CD4-positive, alpha-beta T cell treated with Interleukin-17A for 4 hours (primary cell): ENCODE measurements at places on chromosomes 4 and X.

DNA sequence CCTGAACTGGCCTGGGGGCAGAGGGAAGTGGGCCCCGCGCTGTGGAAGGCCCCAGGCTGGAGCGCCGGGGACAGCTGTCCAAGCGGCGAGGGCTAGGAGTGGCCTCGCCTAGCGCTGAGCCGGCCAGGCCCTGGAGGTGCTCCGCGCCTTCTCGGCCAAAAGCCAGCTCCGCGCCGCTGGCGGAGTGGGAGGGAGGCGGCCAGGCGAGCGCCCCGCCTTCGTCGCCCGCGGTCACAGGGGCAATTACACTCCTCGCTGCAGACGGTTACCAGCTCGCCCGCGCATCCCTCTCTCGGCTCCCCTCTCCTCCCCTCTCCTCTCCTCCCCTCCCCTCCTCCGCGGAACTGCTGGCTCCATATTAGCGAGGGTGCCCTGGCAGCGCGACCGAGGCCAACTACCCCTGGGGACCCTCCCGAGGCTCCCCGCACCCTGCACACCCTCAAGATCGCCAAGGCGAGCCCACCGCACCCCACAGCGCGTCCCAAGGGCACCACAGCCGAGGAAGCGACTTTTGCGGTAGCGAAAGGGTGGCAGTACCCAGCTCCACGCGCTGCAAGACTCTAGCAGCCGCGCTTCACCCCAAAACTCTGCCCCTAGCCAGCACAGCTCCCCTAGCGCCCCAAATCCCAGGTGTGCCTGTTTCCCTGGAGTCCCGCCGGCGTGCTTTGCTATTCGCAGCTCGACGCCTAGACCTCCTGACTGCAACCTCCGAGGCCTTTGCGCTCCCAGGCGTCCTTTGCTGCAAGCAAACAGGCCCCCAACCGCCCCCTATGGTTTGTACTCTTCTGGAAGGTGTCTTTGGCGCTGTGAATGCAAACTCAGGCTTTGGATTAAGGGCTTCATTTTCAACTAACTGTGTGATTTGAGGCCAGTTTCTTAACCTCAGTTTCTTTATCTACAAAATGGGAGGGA lies 91.4 kb downstream of the BCOR start:
- peak; percentile 58 for DNase-seq

DNA sequence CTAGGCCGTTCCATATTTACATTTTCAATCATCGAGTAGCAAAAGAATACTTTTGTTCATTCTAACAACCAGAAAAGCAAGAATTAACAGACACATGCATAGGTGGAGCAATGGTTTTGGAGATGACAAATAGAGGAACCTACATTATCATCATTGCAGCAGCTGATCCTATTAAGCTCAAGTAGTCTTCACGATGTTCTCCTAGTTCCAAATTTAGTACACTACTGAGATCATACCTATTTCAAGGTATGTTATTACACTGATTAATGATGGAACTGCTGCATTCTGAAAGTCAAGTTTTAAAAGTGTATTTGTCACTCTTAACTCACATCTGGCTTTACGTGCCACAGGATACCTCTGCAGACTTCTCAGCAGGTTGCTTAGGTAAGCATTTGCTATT lies 87.4 kb downstream of the ADGRA3 start:
- DNase-seq = no peak

- no peak for DNase-seq
Observed at GRCh38 chr4:66805582-66805981, 739.7 kb downstream of the CENPC start.

DNA sequence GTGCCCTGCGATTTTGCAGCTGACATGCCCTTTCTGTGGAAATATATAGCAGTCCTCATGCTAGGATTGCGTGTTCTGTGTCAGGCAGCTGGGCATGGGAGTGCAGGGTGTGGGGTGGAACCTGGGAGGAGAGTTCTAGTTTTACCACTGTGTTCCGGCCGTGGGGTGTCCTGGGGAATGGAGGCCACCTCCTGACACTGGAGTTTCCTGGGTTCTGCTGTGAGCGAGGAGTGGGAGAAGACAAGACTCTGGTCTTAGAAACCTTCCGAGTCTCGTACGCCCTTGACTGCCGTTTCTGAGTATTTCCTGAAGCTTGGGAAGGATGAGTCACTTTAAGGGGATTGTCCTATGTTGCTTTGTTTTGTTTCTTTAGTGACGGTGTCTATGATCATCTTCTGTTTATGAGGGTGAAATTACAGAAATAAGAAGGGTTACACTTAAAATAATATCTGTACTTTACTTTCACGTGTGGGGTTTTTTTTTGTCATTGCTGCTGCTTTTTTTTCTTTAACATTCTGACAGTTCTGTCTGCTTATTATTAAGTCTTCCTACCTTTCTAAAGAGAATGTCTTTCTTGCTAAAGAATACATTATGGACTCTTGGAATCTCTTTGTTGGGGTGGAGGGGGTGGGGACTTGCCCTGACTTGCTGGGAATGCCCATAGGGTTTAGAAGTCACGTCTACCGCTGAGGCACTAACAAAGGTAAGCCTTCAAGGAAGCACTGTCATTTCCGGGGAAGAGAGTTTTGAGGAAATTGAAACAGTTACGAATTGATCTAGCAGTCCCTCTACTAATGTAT lies 19.1 kb downstream of the CD99 start:
- DNase-seq = peak; percentile 28

GRCh38 chr4:124189545-124189944 lies 523.0 kb downstream of the ANKRD50 start:
- DNase-seq = no peak

GRCh38 chr4:13445841-13446790 lies 38.0 kb downstream of the RAB28 start:
- DNase-seq = no peak

DNA sequence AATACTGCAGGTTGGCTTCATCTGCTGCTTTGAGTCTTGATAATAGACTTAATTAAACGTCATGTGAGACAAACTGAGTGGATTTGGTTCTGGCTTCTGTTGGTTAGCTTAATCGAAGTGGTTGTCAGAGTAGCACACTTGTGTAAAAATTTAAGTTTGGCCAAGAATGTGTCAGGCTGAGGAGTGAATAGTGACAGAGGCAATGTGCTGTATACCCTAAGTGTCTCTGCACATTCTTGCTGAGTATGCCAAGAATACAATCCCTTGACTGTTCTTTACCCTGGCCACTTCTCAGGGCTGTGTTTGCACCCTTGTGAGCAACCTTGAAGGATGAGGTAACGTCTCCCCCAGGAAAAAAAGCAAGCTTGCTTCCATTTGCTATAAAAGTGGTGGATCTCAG lies 14.9 kb downstream of the RPS3A start:
- no peak for DNase-seq

GRCh38 chr4:4269331-4269731 lies 20.6 kb downstream of the LYAR start:
- DNase-seq = peak; percentile 53
